Activated naive CD8-positive, alpha-beta T cell treated with anti-CD3 and anti-CD28 coated beads, Interleukin-2, amount 50 U/mL, for 24 hours (primary cell): ENCODE measurements at places on chromosomes 11 and 22.

DNA sequence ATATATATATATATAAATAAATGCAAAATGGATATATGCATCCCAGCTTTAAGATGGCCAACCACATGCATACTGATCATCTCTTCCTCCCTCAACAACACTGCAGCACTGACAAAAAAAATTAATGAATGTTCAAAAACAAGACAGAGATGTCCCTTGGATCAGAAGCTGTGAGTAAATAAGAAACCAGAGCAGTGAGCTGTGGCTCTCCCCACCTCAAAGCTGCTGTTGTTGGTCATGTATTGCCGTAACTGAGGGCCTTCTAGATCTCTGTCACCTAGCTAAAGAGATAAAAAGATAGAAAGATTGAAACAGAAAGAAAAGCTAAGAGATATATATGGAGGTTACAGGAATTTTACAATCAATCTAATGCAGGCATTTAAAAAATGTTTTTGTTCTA, 15.5 kb upstream of the TMEM135 start:
- no peak for DNase-seq

GRCh38 chr11:10806206-10806605, 2.5 kb downstream of the EIF4G2 start:
- no peak for DNase-seq

GRCh38 chr22:41992496-41992895, 6.1 kb upstream of the WBP2NL start:
- DNase-seq = no peak

DNA sequence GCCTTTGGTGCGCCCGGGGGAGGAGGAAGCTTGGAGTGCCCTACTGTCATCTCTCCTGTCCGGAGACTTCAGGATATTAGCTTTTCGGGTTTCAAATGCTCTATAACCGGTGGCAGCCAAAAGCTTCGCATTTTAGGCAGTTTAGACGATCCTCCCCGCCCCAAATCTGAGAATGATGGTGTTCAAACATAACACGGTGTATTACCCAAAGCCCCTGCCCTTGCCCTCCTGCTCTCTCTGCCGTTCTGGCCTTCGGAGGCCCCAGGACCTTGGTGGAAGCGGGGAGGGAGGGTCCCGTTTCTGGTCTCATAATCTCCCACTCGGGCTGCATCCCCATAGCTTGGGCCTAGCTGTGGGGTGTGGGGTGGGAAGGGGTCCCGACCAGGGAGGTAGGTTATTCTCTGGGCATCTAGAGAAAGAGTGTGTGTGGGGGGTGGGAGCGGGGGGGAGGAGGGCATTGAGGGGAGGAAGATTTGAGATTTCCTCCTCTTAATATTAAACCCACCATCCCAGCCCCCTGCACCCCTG, 2.3 kb downstream of the PKNOX2 start:
- DNase-seq = no peak

- no peak for DNase-seq
Measured at GRCh38 chr11:15493066-15493465, 378.3 kb downstream of the INSC start.

GRCh38 chr22:43587574-43587973, 175.8 kb downstream of the MPPED1 start:
- DNase-seq = no peak

DNA sequence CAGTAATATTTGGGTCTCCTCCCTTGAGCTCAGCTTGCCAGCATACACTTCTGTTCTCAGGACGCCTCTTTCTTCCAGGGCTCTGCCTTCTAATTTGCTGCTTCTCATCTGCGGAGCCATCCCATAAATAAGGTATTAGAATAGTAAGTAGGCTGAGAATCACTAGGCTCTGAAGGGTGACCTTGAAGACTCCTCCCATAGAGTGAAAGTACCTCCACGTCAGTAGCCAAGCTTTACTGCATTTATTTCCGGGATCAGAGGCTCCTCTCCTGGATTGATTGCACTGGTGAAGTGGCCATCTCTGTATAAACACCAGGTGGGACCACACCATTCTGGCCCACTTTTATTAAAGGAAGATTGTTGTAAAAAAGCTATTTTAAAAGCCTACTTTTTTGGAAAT, 315.5 kb downstream of the FAT3 start:
- no peak for DNase-seq

- no peak for DNase-seq
Measured at GRCh38 chr11:66333220-66333877, 2.9 kb downstream of the RIN1 start.

DNA sequence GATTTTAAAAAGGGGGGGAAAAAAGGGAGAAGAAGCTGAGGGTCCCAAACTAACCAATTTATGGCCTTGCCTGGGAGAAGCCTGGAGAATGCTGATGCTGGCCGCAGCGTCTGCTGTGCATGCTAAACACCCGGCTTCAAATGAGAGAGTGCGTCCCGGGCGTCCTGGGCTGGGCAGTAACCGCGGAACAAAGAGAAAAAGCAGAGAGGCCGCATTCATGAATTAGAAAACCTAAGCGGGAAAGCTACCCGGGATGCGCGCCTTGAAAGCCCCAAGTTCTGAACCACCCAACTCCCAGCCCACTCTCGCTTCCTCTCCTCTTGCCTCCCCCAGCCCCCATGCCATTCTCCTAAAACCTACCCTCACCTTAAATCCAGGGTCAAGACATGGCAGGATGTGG, 6.5 kb downstream of the MN1 start:
- no peak for DNase-seq
